ENCODE measurements at places on chromosomes 7 and 10.

DNA sequence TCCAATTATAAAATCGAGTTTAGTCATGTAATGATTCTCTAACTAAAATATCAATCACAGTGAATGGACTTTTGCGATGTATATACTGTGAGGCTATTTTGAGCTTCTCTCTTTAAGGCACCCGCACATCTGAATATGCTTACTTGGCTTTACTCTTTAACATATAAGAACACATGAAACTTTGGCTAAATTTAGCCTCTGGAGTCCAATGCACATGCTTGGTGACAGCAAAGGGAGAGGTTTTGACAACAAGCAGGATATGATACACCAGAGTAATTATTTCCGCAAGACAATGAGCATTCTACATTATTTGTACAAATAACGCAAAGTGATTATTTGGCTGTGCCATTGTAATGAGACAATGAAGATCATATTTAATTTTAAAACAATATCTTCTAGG lies 72.4 kb downstream of the ARID5B start:
- no peak for DNase-seq

DNA sequence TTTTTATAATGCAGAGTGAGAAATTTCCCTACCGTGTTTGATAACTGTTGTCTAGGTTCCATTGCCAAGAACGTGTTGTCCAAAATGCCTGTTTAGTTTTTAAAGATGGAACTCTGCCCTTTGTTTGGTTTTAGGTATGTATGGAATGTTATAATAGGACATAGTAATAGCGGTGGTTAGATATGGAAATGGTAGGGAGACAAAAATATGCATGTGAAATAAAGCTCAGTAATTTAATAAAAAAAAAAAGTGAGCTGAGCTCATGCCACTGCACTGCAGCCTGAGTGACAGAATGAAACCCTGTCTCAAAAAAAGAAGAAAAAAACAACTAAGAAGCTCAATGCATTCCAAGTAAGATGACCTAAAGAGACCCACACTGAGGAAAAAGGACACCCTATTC lies 72.9 kb downstream of the ZNF783 start:
- DNase-seq = no peak

- DNase-seq = no peak
Observed at GRCh38 chr7:37421861-37422500, 26.7 kb downstream of the ELMO1 start.

- no peak for DNase-seq
Observed at GRCh38 chr7:122199171-122199570, 55.1 kb upstream of the AASS start.

- DNase-seq = peak; percentile 5
Observed at GRCh38 chr10:104582602-104582951, 58.5 kb upstream of the SORCS3 start.

DNA sequence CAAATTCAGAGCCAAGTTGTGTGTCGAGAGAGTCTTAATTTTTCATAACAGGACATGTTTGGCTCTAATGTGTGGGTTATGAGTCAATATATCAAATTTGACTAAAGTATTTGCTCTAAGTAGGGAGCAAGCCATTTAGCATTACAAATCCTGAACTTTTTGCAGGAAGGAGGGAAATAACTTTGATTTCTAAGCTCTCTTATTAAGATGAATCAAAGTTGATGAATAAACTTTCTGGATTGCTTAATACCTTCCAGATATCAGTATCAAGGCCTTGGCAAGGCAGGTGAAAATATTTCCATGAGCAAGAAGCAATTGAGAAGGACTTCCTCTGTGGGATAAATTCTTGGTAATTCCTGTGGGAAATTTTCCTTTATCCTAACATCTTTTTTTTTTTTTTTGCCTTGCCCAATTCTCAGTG lies 258.8 kb downstream of the AHR start:
- DNase-seq = peak; percentile 79

GRCh38 chr7:135100856-135101255 lies 47.0 kb upstream of the TMEM140 start:
- DNase-seq = peak; percentile 29

DNA sequence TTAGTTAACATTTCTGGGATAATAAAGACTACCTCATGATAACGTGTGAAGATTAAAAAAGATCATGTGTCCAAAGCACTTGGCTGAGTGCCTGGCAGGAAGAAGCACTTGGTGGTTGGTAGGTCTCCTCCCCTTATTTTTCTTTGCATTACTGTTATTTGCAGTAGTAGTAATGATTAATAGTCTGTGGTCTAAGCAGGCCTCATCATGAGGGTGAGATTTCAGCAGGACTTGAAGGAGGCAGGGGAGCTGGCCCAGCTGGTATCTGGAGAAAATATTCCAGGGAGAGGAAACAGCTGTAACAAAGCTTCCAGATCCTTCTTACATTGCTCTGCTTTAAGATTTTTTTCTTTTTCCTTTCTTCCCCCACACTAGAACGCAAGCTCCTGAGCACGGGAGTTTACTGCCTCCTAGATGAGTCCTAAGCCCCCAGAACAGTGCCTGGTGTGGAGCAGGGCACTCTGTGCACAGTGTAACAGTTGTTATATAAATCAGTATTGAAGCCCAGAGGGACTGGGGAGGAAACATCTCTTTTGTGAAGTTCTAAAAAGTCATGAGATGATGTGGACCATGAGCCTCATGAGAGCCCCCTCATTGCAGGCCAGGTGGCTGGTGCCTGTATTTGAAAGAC lies 31.1 kb upstream of the RHEB start:
- peak; percentile 80 for DNase-seq

DNA sequence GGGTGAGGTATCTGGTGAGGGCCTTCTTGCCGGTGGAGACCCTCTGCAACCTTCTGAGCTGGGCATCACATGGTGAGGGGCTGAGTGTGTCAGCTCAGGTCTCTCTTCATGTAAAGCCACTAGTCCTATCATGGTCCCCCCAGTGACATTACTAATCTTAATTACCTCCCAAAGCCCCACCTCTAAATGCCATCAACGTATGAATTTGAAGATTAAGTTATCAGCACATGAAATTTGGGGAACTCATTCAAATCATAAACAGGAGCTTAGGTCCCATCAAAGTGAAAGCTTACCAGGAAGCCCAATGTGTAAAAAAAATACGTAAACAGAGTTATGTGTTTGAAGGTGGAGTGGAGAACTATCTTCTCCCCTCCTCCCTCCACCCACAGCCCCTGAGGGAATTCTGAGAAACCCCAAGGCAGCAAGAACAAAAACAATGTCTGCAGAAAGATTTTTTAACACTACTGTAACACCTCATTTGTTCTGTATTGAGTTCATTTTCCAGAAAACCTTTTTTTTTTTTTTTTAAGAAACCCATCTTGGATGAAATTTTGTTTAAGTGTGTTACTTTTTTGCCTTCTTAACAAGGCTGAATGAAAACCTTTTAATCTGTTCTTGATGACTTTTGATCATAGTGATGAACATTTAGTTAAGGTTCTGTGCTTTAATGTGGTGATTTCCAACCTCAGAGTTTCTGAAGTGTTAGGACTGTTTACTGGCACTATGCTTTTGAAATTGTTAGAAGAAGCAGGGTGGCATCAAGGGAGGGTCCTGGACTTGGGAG lies 19.1 kb upstream of the PCGF5 start:
- no peak for DNase-seq

GRCh38 chr10:72418679-72419078 lies 64.0 kb upstream of the DNAJB12 start:
- DNase-seq = no peak

- DNase-seq = no peak
Observed at GRCh38 chr10:49319206-49319605, 20.2 kb downstream of the C10orf71 start.

DNA sequence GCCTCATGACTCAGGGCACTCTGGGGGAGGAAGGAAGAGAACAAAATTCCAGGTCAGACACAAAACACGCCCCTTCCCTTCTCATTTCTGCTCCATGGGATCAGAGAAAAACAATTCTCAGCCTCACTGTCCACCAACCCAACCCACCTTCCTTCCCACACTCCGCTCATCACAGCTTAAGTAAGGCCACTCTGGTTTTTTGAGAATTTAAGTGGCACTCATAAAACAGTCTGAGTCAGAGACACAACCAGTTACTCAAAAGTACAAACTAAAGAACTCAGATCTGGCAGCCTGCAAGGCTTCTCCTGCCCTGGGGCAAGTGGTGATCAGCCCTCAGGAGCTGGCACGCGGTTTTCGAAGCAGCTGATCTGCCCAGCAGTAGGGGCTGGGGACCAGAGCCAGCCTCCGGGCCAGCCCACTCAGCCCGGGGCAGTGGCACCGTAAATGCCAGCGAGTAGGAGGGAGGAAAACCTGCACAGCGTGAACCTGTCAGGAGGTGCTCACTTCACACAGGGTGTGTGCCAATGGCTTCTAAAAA lies 39.1 kb upstream of the ABLIM1 start:
- peak; percentile 71 for DNase-seq

- DNase-seq = peak; percentile 17
Observed at GRCh38 chr10:124961248-124961570, 19.3 kb downstream of the ZRANB1 start.

- DNase-seq = no peak
Observed at GRCh38 chr7:66083677-66084076, 8.1 kb downstream of the ASL start.

GRCh38 chr7:87435546-87435945 lies 39.9 kb downstream of the ABCB4 start:
- peak; percentile 33 for DNase-seq

DNA sequence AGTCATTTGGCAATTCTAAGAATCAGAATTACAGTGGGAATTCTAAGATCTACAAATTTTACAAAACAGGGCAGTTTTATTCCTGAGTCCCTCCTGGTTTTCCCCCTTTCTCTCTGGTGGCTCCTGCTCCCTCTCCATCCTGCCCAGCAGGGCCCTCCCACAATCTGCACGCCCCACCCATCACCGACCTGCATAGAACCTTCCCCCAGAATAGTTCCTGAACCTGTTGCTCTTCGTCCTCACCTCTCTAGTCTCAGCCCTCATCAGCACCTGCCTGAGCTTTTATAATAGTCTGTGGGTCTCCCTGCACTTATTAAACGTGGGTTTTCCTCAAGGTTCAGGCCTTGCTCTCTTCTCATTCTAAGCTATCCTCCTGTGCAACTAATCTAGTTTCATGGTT lies 49.1 kb upstream of the MNX1 start:
- no peak for DNase-seq

DNA sequence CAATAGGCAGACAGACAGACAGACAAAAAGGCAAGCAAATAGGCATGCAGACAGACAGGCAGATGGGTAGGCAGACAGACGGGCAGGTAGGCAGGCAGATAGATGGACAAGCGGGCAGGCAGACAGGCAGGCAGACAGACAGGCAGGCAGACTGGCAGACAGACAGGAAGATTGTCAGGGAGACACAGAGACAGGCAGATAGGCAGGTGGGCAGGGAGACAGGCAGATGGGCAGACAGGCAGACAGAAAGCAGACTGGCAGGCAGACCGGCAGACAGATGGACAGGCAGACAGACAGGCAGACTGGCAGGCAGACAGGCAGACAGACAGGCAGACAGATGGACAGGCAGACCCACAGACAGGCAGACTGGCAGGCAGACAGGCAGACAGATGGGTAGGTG lies 70.3 kb upstream of the MYL10 start:
- DNase-seq = no peak

GRCh38 chr7:116702046-116702785 lies 30.2 kb downstream of the MET start:
- no peak for DNase-seq

DNA sequence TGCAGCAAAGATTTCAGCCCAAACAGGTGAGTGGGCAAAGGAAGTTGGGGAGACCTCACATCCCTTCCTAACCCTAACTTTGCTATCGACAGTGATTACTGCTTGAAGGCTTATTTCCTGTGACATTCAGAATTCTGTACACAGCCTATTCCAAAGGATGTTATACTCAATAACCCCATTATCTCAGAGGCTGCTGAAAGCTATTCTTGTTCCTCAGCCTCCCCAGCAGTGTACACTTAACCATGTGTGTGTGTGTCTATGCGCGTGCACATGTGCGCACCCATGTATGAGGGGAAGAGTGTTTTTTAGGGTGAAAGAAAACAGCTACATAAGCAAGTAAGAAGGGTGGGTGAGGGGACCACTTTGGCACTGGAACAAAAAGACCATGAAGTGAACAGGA lies 90.4 kb upstream of the KCNIP2 start:
- no peak for DNase-seq

DNA sequence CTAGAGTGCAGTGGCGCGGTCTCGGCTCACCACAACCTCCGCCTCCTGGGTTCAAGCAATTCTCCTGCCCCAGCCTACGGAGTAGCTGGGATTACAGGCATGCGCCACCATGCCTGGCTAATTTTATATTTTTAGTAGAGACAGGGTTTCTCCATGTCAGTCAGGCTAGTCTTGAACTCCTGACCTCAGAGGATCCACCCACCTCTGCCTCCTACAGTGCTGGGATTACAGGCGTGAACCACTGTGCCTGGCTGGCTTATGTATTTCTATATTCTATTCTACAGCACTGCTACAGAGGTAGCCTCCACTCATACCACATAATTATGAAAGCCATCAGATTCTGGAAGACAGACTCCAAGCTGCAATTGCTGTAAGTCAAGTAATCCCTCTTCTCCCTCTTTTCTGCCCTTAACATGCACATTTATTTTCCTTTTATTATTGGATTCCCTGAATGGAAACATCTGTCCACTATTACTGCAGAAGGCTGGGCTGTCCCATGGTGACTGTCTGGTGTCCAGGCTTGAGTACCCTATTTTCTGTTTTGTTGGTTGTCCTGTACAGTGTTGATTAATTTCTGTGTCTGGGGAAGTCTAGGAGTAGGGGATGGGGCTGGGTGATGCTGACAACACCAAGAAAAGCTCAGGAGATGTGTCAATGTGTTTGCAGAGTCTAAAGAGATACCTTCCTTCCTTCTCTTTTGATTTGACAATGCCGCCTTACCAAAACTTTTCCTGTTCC lies 5.8 kb upstream of the ZNF487 start:
- DNase-seq = no peak

GRCh38 chr10:93458821-93459257 lies 23.3 kb downstream of the MYOF start:
- peak; percentile 100 for DNase-seq

DNA sequence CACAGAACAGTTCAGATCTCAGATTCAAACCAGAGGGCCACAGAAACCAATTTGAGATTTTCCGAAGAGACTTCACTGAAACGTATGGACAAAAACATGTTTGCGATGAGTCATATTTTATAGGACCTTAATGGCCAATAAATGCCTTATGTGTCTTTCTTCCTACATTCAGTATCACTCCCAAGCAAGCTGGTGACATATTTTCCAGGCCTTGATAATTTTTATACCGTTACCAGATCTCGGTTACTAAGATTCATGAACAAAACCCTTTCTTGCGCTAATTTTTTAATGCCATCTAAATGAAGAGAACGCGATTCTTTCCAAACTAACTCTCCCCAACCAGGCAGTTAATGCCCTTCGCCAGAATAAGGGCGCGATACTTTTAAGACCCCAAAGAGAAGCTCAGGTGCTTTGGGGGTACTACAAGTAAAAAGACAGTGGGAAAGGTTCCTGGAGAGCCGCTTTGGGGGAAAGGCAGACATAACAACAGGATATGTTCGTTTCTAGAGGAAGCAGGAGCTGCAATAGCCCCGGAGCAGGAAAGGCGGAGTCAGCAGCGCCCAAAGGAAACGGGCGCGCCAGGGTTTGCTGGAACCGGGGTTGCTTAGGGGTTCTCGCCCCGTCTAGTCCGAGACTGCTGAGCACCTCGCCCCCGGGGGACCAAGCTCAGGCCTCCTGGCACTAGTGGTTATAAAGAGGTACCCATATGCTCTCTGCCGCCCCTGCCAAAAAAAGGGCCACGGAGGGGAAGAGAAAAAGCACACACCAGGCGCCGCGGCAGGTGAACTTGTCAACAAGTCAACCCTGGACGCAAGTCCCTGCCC lies 884 bp downstream of the ICA1 start:
- DNase-seq = no peak
